ENCODE measurements at places on chromosomes 7 and 10. TPM values are rescaled to one million over a fixed set of nuclear protein-coding genes. Genes with fewer than 3 reads are reported as not detected.

Gene SLC18A3
- total RNA-seq = not detected

DNA sequence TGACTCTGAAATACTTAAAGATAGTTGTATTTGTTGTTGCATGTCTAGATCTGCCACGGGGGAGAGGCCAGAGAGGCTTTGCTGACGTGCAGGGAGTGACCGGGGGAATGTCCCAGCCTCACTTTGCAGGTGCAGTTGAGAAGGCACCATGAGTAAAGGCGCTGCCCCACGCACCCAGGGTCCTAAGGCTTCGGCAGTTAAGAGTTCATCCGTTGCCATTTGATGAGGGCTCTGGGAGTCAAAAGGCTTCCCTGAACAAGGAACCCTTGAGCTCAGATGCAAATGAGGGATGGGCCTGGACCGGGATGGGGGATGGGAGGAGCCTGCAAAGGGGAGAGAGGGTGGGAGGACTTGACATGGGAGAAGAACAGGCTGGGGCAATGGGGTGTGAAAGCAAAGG lies 20.4 kb downstream of the PPP2R2D start:
- DNase-seq = no peak

GRCh38 chr10:24331457-24331856 lies 122.5 kb downstream of the KIAA1217 start:
- no peak for DNase-seq

- DNase-seq = no peak
Measured at GRCh38 chr10:43688348-43688892, 39.7 kb upstream of the ZNF32 start.

DNA sequence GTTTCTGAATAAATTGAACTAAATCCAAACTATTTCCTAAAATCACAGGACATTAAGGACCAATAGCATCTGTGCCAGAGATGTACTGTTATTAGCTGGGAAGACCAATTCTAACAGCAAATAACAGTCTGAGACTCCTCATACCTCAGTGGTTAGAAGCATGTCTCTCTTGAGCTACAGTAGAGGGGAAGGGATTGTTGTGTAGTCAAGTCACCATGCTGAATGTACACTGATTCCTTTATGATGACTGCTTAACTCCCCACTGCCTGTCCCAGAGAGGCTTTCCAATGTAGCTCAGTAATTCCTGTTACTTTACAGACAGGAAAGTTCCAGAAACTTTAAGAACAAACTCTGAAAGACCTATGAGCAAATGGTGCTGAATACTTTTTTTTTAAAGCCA lies 13.9 kb downstream of the MEST start:
- no peak for DNase-seq

DNA sequence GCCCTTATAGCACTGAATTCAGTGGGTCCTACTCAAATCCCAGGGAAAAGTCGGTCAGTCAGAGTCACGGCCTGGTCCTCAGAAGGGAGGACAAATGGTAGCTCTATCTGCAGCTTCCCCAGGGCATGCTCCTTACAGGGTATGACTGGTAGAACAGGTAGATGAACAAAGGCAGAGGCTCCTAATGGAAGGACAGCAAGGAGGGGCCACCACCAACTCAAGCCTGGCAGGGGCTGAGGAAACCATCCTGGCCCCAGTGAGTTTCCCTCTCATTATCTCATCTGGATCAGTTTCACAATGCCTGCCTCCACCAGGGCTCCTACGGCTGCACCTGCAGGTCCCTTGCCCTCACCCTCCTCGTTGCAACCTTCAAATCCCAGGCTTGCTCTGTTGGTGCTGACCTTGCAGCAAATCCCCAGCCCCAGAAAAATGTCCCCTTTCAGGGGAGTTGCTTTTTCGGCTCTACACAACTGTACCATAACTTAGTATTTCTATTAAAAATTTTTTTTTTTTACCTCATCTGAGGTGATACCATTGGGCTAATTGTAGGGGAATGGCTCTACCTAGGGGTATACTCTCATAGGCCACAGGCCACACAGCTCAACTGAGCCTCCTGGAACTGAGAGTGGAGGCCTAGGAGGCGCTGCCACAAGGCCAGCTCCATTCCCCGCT lies 2.4 kb upstream of the MYO1G start:
- no peak for DNase-seq

DNA sequence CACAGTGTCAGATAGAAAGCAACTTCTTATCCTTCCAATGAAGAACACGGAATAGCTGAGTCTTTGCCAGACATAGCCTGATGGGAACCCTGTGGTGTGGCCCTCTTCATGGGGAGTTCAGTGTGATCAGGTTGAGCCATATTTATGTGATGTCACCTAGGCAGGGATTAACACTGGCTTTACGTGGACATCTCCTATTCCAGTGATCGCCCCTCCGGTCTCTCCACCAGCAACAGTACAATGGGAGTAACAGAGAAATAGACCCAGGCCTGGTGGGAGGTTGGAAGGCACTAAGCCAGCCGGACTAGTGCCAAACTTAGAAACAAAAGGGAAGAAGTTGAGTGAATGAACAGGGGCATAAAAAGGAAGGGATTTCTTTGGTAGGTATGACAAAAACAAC lies 358.1 kb downstream of the PRPF18 start:
- DNase-seq = no peak

DNA sequence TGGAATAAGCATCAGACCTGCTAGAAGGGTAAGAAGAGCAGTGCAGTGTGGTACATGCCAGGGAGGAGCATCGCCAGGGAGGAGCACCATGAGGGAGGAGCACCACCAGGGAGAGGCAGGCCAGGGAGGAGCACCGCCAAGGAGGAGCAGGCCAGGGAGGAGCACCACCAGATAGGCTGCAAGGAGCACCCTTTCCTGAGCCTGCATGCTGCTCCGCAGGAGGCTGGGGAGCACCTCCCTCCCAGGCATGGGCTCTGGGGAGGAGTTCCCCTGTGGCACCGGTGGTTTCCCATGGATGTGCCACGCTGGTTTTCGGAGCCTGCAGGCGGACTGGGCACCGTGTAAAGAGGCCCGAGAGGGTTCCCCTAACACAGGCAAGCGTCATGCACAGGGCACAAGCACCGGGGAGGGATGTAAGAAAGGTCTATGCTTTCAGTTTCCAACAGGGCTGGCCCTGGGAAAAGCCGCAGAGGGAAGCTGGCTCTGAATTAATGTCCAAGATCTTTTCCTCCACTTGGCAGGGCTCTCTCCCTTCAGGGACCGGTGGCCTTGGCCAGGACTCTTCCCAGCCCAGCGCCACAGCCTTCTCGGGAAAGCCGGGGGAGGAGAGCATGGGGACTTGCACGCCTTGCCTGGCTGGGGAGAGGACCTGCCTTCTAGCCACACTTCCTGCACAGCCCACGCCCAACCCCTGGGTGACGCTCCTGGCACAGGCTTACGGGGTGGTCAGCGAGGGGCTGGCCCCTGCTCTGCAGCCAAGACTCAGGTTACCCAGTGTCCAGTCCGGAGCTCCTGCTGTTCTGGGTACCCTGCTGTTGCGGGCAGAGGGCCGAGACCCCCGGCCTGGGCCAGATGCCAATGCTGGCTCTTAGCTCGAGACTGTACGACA lies 11.5 kb upstream of the GPER1 start:
- DNase-seq = peak; percentile 93

DNA sequence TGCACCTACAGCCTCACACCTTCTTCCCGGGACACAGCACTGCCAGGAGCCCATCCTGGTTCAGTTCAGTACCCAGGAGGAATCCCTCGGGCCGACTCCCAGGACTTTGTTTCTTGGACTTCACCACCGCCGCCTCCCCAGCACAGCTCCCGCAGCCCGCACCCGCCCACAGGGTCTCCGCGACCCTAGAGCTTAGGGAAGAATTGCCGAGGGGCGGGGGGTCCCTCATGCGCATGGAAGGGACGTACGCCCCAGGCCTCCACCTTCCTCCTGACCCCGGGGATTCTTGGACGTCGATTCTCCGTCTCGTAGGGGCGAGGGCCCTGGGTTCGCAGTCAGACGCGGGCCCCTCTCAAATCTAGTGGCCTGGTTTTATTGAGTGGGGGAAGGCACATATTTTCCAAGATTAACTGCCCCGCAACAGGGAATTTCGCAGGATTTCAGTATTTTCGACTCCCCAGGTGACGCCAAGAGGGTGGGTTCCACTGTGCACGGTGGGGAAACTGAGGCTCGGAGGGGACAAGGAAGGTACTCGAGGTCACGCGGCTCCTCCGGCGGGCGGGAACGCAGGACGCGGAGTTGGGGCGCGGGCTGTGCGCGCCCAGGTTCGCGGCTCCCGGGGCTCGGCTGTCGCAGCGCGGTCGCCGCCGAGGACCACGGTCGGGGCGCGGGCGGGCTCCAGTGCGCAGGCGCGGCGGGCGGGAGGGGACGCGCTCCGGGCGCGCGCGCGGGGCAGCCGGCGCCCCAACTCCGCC lies at the start of gene ADCY1:
Gene ADCY1 (plus strand): TSS at position 708 of the 755 bp plus-strand sequence. CDS start 176 bp downstream, outside the sequence.
- no peak for DNase-seq

DNA sequence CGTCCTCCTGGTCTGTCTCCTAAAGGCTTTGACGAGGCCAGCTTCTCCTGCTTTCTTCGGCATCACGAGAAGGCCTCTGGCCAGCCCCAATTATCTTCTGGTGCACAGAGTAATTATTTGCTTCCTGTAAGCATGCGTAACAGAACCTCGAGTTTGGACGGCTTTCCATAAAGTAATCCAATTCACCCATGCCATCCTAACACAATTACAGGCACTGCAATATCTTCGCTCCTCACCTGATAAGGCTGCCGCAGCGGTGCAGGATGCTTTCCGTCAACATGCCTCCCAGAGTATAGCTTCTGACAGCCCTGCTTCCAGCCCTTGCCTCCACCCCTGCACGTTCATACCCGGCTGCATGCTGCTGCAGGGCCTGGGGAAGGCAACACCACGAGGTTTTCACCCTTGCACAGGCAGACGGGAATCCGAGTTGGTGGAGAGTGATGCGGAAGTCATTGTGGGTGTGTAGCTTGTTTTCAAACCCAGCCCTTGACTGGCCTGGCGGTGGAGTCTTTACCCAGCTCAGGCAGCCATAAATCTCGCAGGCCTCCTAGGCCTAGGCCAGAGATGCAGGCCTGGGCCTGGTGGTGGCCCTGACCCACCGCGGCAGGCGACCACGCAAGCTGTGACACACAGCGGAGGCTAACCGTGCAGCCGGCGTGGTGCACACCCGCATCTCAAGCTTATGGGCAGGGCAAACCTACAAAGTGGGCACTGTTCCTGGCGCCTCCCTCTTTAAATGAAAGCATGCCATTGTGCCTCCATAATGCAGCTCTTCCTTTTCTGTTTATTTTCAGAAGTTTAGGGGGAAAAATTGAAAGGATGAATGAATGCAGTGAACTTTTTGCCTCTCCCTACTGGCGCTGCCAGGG lies 12.7 kb downstream of the EBF3 start:
- DNase-seq = no peak

GRCh38 chr7:32762925-32763293 lies 128.7 kb downstream of the KBTBD2 start:
- no peak for DNase-seq
